ENCODE measurements at places on chromosomes 2 and 18.
A peak's percentile ranks its signal among the peaks of the same experiment; 100 is the strongest.

DNA sequence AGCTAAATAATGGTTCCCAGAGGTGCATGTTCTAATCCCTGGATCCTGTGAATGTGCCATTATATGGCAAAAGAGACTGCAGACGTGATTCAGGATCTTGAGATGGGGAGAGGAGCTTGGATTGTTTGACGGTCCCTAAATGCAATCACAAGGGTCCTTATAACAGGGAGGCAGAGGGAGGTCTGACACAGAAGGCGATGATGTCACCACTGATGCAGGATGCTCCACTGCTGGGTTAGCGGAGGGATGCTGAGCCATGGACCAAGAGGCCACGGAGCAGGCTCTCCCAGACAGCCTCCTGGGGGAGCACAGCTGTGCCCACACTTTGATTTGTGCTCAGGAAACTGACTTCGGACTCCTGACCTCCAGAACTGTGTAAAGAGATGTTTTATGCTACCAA lies 156.2 kb downstream of the UXS1 start:
- DNase-seq: no peak

DNA sequence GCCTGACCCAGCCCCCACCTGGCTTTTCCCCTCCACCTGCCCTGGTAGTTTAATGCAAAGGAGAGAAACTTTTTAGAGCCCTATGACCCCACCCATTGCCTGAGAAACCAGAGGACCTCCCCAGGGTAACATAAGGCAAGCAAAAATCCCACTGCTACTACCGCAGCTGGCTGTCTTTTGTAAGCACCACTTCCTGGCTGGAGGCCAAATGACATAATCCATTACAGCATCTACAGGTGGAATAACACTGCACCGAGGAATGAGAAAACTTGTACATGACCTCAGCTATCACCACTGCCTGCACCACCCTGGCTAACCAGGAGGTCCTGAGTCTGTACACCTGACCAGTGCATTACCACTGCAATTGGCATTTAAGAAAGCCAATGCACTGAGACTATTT lies 149.6 kb upstream of the GALNT5 start:
- no peak for DNase-seq

- peak; percentile 41 for DNase-seq
Observed at GRCh38 chr2:167127135-167127534, 238.9 kb downstream of the XIRP2 start.

GRCh38 chr2:205998583-205998982 lies 87.4 kb downstream of the INO80D start:
- DNase-seq: no peak

DNA sequence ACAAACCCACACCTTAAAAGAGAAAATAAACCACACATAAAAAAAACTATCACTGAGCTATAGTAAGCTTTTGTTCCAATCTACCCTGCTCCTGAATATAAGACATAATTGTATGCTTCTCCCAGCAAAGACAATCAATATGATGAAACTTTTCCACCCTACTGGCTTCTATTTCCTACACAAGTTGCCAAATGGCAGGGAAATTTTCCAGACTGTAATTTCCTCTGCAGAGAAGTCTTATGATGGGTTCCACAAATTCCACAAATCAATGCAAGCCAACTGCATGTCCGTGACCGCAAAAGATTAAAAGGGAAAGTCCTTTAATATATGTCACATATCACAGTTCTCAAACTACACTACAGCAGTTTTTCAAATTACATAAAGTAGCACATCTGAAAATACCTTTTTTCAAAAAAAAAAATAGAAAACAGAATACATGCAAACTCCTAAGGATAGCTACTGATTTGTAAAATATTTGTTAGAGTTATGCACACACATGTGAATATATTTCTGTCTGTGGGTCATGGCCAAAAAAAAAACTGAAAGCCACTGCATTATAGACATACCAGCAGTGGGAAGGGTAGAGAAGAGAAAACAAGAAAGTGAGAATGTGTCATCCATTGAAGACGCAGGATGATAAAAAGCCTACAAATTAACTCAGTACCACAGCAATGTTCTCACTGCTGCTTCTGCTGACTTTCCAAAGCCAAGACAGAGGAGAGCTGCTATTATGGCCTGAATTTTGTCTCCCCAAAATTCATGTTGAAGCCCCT lies 61.4 kb downstream of the RPL31 start:
- no peak for DNase-seq

- no peak for DNase-seq
Observed at GRCh38 chr2:236025892-236026291, 142.3 kb downstream of the GBX2 start.

DNA sequence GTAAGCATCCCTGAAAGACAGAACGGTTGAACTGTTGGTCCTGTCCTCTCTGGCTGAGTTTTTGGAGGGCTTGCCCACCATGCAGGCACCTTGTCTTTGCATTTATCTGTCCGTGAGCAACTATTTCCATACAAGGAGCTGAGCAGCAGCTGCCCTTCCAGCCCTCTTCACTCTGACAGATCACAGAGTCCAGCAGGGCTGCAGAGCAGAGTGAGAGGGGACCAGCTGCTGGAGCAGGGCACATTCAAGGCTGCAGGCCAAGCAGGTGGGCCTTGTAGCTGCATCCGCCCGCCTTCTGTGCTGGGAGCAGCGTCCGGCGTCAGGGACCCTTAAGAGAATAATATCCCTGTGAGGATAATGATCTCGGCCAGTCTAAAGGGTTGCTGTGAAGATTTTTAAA lies 9.5 kb downstream of the SMYD1 start:
- no peak for DNase-seq

- no peak for DNase-seq
Observed at GRCh38 chr2:162678551-162678950, 160.0 kb downstream of the KCNH7 start.

- DNase-seq: no peak
Observed at GRCh38 chr18:36327352-36328316, 30.1 kb downstream of the FHOD3 start.

GRCh38 chr18:55465313-55465712 lies 122.7 kb downstream of the TCF4 start:
- DNase-seq: no peak

GRCh38 chr18:3478262-3478978 lies 28.4 kb downstream of the TGIF1 start:
- no peak for DNase-seq

- DNase-seq: no peak
Observed at GRCh38 chr2:20214566-20215182, 10.3 kb downstream of the SDC1 start.

- DNase-seq: no peak
Observed at GRCh38 chr18:72834731-72835130, 33.1 kb downstream of the NETO1 start.

GRCh38 chr2:70977605-70978205 lies 725 bp upstream of the ANKRD53 start:
- no peak for DNase-seq

DNA sequence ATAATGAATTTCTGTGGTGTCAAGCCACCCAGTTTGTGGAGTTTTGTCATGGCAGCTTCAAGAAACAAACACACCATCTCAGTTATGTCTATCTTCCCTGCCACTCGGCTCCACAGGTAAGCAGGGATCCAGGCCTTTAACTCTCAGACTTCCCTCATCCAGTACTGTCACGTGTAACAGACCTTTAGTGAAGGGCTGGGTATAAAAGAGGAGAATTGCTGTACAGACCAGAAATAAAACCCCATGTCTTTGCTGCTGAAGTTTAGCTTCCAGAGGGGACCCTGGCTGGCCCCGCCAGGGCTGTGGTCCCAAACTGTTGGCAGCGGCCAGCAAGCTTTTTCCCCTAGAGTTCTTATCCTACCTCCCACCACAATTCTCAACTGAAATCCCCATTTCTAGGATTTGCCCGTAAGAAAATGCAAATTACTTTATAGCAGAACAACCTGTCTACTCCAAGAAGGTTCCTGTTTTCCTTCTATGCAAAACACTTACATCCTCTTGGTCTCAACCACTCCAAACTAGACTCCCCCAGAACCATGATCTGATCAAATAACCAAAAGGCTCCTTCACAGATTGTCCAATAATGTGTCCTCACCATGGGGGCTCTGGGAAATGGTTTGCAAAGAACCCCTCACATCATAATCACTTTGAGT lies 438.0 kb upstream of the ID2 start:
- DNase-seq: no peak

DNA sequence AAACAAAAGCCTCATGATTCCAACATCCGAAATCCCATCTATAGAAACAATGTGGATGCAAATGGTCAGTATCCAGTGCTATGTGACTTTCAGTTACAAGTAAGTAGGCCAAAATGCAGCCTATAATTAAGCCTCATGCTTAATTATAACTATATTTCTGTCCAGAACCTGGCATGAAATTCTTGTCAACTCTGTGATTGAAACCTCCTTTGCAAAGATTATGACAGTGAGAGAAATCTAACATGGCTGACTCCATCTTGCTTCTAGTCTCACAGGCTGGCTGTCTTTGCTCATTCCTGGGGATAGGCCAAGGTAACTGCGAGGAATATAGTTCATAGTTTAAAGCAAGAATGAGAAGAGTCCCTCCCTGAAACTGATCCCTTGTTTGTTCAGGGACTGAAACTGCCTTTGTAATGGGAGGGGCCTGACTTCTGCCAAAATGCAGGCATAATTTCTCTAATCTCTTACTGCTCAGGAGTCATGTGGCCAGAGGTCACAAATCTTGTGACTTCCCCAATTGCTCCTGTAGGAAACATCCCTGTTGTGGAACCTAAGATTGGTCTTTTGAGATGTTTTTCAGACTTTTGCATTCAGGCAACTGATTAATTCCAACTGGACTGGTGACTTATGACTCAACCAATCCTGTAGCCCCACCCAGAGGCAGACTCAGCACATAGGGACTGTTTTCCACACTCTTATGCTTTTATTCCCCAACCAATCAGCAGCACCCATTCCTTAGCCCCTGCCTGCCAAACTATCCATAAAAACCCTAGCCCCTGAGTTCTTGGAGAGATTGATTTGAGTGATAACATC lies 84.5 kb upstream of the TLK1 start:
- DNase-seq: no peak

- peak; percentile 27 for DNase-seq
Observed at GRCh38 chr2:101770726-101771125, 73.2 kb downstream of the MAP4K4 start.

DNA sequence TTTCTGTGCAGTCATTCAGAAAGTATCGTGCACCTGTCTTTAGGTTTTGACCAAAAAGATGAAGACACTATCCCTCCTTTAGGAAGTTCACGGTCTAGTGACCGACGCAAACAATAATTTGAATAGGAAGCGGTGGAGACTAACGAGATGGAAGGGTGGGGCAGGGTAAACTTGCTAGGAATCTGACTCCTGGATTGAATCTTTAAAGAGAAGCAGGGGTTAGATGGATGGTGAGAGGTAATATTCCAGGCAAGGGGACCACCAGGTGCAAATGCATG lies 651 bp upstream of the TXNL1 start:
- DNase-seq: no peak

- DNase-seq: no peak
Observed at GRCh38 chr18:31646332-31647126, 37.9 kb downstream of the B4GALT6 start.

- no peak for DNase-seq
Observed at GRCh38 chr2:217060516-217060915, 200.7 kb upstream of the TNP1 start.

DNA sequence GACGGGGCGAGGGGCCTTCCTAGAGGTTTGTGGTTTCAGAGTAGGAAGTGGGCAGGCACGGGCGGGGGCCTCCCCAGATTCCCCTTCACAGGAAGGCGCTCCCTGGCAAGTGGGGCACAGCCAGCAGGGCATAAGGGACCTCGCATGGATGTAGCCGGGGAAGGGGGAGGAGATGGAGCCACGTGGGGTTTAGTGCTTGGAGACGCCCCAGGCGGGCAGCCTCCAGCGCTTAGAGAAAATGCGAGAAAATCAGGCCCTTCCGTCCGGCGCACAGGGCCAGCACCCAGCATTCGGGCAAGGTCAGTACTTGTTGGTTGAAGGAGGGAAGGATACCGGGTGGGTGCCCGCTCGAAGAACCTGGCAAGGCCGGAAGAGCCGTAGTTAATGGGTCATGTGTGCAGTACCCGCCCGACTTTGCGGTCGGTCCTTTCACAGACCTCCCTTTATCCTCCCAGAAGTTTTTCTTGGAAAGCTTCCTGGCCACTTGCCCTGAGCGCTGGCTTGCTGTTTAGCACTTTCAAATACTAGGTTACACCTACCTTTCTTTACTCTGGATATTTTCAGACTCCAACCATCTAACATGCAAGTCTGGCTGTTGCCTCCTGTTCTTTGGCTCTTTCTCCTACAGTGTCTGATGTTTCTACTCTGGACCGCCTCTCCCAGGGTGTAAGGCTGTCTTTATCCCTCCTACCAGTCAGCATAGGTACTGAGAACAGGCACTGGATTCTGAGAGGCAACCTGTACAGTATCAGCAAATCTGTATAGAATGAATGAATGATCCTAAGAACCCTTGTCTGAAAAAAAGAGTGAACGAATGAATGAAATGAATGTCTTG lies 78.1 kb downstream of the CIB4 start:
- no peak for DNase-seq

GRCh38 chr2:146229508-146230155 lies 1615.2 kb upstream of the ACVR2A start:
- DNase-seq: no peak

- DNase-seq: no peak
Observed at GRCh38 chr2:224938651-224939182, 103.6 kb downstream of the DOCK10 start.

- DNase-seq: no peak
Observed at GRCh38 chr18:13319629-13320028, 101.1 kb downstream of the LDLRAD4 start.

DNA sequence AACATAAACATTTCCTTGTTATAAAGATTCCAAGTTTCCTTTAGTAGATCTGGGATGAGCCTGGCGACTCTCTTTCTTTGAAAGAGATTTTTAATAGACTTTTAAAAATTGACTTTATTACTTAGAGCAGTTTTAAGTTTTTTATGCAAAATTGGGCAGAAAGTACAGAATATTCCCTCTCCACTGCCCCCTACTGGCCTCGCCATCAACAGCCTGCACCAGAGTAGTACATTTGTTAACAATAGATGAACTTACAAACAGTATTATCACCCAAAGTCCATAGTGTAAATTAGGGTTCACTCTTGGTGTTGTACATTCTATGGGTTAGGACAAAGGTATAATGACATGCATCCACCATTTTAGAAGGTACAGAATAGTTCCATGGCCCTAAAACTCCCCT lies 3.9 kb downstream of the MAP3K19 start:
- DNase-seq: no peak

DNA sequence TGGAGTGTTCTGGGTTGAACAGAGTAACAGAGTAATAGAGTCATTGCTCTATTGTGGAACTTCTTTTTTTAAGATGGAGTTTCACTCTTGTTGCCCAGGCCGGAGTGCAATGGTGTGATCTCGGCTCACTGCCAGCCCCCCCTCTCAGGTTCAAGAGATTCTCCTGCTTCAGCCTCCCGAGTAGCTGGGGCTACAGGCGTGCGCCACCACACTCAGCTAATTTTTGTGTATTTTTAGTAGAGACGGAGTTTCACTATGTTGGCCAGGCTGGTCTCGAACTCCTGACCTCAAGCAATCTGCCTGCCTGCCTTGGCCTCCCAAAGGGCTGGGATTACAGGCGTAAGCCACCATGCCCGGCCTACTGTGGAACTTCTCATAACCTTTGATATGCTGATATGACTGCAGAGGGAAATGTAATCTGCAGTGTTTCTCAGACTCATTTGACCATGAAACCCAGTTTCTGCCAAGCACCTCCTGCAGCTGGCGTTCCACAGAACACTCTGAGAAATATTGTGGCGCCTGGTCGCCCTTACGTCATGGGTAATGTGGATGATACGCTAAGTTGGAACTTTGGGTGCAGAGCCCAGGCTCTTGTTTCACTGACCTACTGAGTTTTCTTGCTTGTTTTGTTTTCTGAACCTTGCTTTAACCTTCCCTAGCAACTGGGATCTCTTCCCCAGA lies 213.8 kb downstream of the BCL2 start:
- no peak for DNase-seq

GRCh38 chr2:109031476-109032228 lies 42.6 kb upstream of the EDAR start:
- peak; percentile 8 for DNase-seq
